ENCODE measurements at places on chromosomes 13 and 19. TPM values are rescaled to one million over a fixed set of nuclear protein-coding genes. Genes with fewer than 3 reads are reported as not detected.

Gene CEACAM19
- 7.8 TPM for total RNA-seq

Gene CHST8
- 0.97 TPM for total RNA-seq

Gene OR4F17
- not detected for total RNA-seq

Gene CDC42EP5
- 25.7 TPM for total RNA-seq

Gene DEDD2
- 13.0 TPM for total RNA-seq

Gene CD70
- not detected for total RNA-seq

Gene TBXA2R
- total RNA-seq = 46.9 TPM

Gene CBLC
- not detected for total RNA-seq

Gene ZNF667
- 3.8 TPM for total RNA-seq

Gene CCDC169
- 1.00 TPM for total RNA-seq

Gene ZNF808
- 17.8 TPM for total RNA-seq

Gene CRX
- not detected for total RNA-seq

Gene MICU2
- total RNA-seq = 33.7 TPM

Gene SLC5A5
- not detected for total RNA-seq

Gene MEIOSIN
- not detected for total RNA-seq

Gene APLP1
- total RNA-seq = 7.3 TPM

Gene ZSWIM9
- 6.1 TPM for total RNA-seq

Gene PDE4A
- total RNA-seq = 12.8 TPM

Gene FXYD7
- not detected for total RNA-seq

Gene SETDB2
- 11.0 TPM for total RNA-seq

Gene DIRAS1
- total RNA-seq = 11.6 TPM

Gene MAP4K1
- 2.7 TPM for total RNA-seq

Gene PSG2
- total RNA-seq = not detected

Gene FPR3
- total RNA-seq = 14.5 TPM

Gene PGLYRP1
- total RNA-seq = not detected

Gene SAMD4B
- total RNA-seq = 74.5 TPM

Gene IFNL4
- not detected for total RNA-seq

Gene IFNL1
- not detected for total RNA-seq

Gene MUC16
- total RNA-seq = 0.10 TPM

Gene MAMSTR
- 1.1 TPM for total RNA-seq

Gene CELF5
- not detected for total RNA-seq

Gene CGB1
- not detected for total RNA-seq

Gene PSG3
- not detected for total RNA-seq

Gene IRGQ
- total RNA-seq = 19.2 TPM

Gene ZNF154
- 3.7 TPM for total RNA-seq

Gene CCL25
- not detected for total RNA-seq
